Activated T-helper 17 cell treated with anti-CD3 and anti-CD28 coated beads, Interleukin-2, amount 50 U/mL, for 72 hours (primary cell): ENCODE measurements at places on chromosomes 6 and 20. TPM values are rescaled to one million over a fixed set of nuclear protein-coding genes. Genes with fewer than 3 reads are reported as not detected.
A peak's percentile ranks its signal among the peaks of the same experiment; 100 is the strongest.

Gene GABRR2
- total RNA-seq, result 0.71 TPM

Gene ELOVL2
- not detected for total RNA-seq

- no peak for ATAC-seq
- no peaks in the 10 kb centered on the region for H3K36me3 ChIP-seq
- no peak overlapping the region for H3K4me3 ChIP-seq
- H3K4me1 ChIP-seq, result no peaks in the 10 kb centered on the region
Measured at GRCh38 chr6:54255886-54256285, 52.4 kb upstream of the TINAG start.

DNA sequence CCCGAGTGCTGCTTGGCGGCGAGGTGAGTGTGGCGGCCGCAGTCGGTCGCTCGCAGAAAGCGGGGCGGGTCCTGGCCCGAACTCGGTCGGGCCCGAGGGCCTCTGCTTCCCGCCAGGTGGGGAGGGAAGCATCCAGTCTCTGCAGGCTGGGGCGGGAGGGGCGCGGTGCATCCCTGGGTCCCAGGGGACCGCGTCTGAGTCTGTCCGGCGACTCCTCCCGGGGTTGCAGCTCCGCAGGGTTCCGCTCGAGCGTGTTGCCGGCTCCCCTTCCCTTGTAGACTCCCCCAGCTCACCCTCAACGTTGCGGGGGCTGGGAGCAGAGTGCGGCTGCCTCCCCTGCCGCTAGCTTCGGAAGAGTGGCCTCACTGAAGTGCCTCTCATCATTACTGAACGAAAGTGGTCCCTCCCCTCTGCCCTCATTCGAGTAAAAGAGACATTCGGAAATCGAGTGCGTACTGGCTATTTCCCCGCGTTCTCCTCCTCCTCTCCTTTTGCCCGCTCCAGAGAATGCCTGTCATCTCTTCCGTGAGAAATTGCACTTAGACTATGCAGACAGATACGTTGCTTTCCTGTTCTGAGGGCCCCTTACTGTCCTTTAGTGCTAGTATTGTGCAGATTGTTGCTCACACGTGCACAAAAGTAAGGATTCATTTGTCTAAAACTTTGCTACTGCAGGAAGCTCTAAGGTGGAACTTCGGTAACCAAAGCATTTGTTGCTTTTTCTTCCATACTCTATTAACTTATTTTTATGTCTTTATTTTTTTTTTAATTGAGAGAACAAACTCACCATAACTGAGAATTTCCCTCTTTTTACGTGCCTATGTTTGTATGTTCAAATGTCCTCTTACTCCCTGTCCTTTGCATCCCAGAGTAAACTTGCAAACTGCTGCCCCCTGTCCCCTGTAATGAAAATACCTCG is 751 bp downstream of the MAP3K4 start:
- peak; percentile 51 for ATAC-seq
- H3K27ac ChIP-seq, result peak overlapping the region; percentile 97
- no peaks in the 10 kb centered on the region for H3K27me3 ChIP-seq
- H3K4me3 ChIP-seq, result peak overlapping the region; percentile 97
- peaks cover 29% of the 10 kb centered on the region for H3K36me3 ChIP-seq
- H3K4me1 ChIP-seq, result peaks cover 31% of the 10 kb centered on the region

DNA sequence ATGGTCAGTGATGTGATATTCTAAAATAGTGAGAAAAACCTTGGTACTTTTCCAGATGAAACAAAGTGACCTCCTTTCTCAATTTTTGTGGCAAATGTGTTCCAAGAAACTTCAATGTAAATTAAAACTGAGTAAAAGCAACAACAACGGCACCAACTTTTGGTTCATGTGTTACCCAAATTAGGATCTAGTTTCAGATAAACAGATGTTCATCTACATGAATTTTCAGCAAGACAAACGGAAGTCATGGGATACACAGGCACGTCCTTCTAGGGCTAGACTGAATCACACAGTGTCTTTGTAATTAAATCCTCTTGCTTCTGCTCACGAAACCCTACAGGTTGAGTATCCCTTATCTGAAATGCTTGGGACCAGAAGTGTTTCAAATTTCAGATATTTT is 915.2 kb downstream of the TFAP2A start:
- no peaks in the 10 kb centered on the region for H3K27me3 ChIP-seq
- H3K4me3 ChIP-seq, result no peak overlapping the region
- no peaks in the 10 kb centered on the region for H3K4me1 ChIP-seq
- ATAC-seq, result no peak
- H3K27ac ChIP-seq, result no peak overlapping the region

- no peak for ATAC-seq
- peaks cover 75% of the 10 kb centered on the region for H3K36me3 ChIP-seq
- peak overlapping the region; percentile 92 for H3K4me3 ChIP-seq
- peak overlapping the region; percentile 94 for H3K27ac ChIP-seq
Measured at GRCh38 chr6:159728531-159728964, 1.2 kb downstream of the WTAP start.

Gene DNAAF9
- 3.0 TPM for total RNA-seq

DNA sequence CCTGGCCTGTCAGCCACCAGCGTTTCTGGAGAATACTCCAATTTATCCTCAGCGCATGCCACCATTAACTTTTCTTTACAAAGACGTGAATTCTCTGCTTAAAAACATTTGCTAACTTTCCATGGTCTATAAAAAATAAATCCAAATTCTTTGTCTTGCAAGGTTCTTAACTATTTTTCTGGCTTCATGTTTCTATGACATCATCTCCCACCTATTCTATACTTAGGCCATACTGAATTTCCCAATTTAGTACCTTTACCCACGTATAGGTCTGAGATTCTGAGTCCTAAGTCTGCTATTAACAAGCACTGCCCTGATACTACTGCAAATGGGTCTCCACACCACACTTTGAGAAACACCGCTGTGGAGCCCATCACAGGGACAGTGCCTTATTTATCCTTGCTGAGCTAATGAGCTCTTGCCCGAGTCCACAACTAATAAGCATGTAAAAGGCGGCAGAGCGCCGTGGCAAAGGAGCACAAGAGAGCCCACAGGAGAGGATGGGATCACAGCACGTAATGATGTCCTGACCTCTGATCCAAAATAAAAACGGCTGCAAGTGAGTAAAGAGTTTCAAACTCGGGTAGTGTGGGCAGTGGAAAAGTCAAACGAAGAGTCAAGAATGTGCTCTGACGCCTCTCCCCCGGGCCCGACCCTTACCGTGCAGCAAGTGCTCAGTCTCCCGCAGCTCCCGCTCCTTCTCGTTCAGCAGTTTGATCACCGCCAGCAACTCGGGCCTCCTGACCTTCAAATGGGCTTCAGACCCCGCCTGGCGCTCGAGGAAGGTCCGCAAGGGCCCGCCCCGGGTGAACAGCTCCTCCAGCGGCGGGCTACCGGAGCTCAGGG is 519 bp downstream of the MTRF1L start:
- peak; percentile 36 for ATAC-seq
- peak overlapping the region; percentile 95 for H3K4me3 ChIP-seq
- no peaks in the 10 kb centered on the region for H3K27me3 ChIP-seq
- H3K36me3 ChIP-seq, result peaks cover 59% of the 10 kb centered on the region
- H3K27ac ChIP-seq, result peak overlapping the region; percentile 96

DNA sequence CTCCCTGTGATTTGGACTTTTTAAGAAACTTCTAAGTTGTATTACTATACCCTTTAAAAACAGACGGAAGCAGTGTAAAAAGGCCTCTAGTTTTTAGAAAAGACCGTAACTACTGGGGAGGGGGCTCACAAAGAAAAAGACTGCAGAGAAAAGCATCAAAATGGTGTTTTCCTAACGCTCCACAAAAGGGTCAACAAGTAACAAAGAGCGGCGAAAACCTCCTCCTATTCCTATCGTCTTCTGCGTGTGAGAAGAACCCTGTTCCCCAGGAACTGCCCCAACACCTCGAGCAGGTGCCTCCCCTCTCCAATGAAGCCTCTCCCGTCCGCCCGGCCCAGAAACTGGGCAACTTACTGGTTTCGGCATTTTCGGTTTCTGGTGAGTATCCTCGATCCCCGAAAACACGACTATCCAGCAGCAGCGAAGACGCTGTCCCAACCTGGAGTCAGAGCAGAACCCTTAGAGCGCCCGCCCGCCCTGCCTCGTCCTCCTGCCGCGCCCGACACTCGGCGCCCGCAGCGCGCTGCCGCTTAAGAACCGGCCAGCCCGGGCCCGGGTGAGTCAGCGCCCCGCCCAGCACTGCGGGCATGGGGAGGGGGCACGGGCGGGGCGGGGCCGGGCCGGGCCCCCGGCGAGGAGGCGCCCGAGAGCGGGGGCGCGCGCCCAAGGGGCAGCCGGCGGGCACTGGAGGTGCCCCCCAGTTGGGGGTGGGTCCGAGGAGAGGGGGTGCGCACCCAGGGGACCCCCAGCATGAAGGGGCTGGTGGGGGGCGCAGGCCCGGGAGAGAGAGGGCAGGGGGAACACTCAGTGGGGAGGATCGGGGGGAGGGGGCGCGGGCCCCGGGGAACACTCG is 1.2 kb downstream of the EZR start:
- ATAC-seq, result peak; percentile 69
- peaks cover 52% of the 10 kb centered on the region for H3K36me3 ChIP-seq
- H3K4me3 ChIP-seq, result peak overlapping the region; percentile 89
- peak overlapping the region; percentile 96 for H3K27ac ChIP-seq
- H3K27me3 ChIP-seq, result no peaks in the 10 kb centered on the region
- H3K4me1 ChIP-seq, result peaks cover 42% of the 10 kb centered on the region

DNA sequence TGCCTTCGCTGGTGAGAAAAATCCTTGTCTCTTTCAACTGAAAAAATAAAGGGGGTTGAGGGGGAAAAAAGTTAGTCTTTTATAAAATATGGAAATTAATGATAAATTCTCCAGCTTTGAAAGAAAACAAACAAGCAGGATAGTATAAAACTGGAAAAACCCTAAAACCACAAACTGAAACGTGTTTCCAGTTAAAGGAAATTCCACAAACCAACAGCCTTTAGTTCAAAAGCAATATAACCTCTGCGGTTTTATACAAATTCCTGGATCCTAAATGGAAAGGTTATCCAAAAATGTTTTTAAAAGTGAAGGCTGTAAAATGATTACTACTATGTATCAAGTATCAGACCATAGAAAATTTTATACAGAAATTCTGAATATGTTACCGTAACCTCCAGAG is 55.6 kb downstream of the BMP5 start:
- no peak overlapping the region for H3K4me3 ChIP-seq
- H3K27me3 ChIP-seq, result no peaks in the 10 kb centered on the region
- no peaks in the 10 kb centered on the region for H3K4me1 ChIP-seq
- no peak for ATAC-seq

GRCh38 chr6:35220711-35221110 is 7.0 kb downstream of the SCUBE3 start:
- H3K36me3 ChIP-seq, result no peaks in the 10 kb centered on the region
- H3K27me3 ChIP-seq, result peaks cover 45% of the 10 kb centered on the region
- no peaks in the 10 kb centered on the region for H3K4me1 ChIP-seq
- no peak overlapping the region for H3K27ac ChIP-seq

Gene ZMYND8
- 39.4 TPM for total RNA-seq
